ENCODE measurements at places on chromosomes 5 and 9.
A peak's percentile ranks its signal among the peaks of the same experiment; 100 is the strongest.

- no peak for DNase-seq
Measured at GRCh38 chr5:138450971-138451370, 12.1 kb downstream of the REEP2 start.

- no peak for DNase-seq
Measured at GRCh38 chr9:92942688-92943616, 4.4 kb upstream of the FGD3 start.

DNA sequence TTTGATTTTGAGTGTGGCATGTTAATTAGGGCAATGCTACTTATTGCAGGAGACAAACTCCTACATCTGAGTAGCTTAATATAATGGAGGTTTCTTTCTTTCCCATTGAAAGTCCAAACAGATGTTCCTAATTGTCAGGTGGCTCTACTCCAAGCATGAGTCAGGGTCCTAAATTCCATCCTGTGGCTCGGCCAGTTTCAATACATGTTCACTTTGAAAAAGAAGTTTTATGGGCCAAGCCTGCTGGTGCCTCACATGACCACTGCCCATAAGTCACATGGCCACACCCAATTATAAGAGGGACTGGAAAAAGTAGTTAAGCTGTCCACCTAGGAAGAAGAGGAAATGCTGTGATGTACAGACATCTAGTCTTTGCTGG is 170.4 kb downstream of the ARRDC3 start:
- no peak for DNase-seq

GRCh38 chr5:148336704-148337435 is 1.5 kb downstream of the SPINK9 start:
- no peak for DNase-seq

- no peak for DNase-seq
Measured at GRCh38 chr5:1915316-1915715, 32.6 kb upstream of the IRX4 start.

DNA sequence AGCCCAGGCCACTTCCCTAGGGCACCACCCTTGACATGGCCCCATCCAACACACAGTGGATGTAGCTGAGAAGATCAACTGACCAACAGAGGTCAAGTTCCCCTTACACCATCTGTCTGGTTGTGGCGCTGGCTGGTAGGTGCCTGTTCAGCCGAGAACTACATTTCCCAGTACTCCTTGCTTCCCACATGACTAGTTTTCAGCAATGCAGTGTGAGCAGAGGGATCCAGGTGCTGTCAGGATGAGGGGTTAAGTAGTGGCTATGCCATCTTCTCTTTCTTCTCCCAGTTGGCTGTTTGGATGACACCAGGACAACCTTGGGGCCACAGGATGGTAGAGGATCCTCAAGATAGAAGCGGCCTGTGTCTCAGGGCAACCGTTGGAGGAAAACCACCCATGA is 48.6 kb upstream of the SH3PXD2B start:
- DNase-seq, result no peak

DNA sequence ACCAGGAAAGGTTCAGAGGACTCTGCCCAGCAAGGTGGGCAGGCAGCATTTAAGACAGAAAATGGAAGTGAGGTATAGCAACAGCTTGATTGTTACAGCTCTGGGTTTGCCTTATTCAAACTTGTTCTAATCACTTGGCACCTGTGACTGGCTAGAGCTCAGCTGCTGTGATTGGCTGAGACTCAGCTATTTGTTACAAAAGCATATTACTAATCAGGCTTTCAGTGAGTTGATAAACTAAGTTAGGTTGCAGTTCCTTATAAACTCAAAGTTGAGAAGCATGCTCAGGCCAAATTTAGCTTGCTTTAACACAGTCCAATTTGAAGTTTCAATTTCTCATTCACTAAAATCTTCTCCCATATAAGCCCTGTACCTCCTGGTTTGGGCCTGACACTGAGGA is 56.3 kb downstream of the GDA start:
- no peak for DNase-seq

GRCh38 chr5:36897616-36898015 is 21.0 kb downstream of the NIPBL start:
- no peak for DNase-seq

- DNase-seq, result no peak
Measured at GRCh38 chr9:129178568-129179382, 714 bp upstream of the IER5L start.

GRCh38 chr9:111926421-111926875 is 29.8 kb downstream of the UGCG start:
- peak; percentile 70 for DNase-seq

DNA sequence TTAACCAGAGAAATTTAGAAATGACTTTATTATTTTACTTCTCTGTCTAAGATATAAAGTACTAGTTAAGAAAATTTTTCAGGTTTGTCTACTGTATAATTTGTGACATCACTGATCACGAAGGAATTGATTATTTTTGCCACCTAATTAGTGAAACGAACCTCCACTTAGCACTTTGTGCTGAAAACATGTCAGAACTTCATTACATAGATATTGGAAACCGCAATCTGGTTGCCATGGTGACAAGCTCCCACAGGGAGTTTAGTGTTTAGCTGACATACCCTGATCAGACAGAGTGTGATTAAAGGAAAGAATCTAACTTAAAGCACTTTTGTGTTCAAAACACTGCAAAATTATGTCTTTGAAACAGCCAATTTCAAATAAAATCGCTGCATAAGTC is 668.4 kb upstream of the CCNG1 start:
- DNase-seq, result no peak
